ACHN (cell line): ENCODE measurements at places on chromosomes 6 and 20.

DNA sequence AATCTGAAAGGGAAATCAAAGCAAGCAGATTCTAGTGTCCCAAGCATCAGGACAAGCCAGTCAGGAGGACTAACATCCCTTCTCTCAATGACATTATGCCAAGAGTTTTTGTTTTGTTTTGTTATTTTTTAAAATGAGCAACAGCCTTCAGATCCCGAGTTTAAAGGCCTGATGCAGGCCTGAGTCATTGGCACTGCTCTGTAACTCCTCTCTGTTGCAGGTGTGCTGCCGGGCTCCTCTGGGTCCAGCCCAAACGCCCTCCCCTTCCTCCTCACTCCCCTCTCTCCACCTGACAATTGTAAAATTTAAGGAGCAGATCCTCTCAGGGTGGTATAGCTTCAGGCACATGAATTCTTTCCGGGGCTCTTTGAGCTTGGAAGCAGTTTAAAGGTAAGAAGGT, 502.0 kb downstream of the BMP2 start:
- no peak for DNase-seq

- DNase-seq = peak; percentile 16
Observed at GRCh38 chr6:37048851-37049757, 43.6 kb downstream of the FGD2 start.

DNA sequence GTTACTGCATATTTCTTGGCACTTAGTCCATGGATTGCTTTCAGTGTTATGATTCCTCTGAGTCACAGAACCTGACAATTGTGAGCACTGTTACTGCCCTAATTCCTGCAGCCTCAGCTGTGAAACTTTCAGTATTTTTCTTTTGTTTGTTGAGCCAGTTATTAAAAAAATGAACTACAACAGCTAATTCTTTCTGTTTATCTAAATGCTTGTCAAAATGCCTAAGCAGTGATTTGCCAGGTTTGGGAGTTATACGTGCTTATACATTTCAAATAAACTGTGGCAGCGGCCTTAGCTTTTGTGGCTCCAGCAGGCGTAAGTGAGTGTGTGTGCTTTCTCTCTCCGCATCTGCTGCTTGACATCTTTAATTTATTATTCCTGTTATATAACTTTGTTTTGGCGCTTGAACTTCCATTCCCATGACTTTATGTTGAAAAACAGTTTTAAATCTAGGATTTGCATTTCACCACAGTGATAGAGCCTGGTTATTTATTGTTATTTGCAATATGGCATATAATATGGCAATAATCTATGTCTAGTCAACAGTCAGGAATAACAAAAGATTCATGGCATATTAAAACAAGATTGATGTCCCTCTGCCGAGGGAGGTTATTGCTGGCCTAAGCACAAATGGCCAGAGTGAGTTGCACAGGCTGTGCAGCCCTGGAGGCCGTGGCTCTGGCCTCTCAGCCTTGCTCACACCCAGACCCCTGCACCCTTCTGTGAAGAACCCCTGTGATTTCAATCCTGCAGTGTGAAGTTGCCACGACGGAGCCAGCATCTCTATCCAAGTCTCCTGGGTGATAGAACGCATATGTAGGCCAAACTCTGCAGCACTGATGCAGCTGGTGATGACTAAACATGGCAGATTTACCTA, 303.4 kb downstream of the THBS2 start:
- DNase-seq = no peak

GRCh38 chr6:25181350-25181724, 97.8 kb upstream of the CARMIL1 start:
- no peak for DNase-seq

GRCh38 chr6:139515511-139515910, 141.1 kb upstream of the CITED2 start:
- DNase-seq = no peak

DNA sequence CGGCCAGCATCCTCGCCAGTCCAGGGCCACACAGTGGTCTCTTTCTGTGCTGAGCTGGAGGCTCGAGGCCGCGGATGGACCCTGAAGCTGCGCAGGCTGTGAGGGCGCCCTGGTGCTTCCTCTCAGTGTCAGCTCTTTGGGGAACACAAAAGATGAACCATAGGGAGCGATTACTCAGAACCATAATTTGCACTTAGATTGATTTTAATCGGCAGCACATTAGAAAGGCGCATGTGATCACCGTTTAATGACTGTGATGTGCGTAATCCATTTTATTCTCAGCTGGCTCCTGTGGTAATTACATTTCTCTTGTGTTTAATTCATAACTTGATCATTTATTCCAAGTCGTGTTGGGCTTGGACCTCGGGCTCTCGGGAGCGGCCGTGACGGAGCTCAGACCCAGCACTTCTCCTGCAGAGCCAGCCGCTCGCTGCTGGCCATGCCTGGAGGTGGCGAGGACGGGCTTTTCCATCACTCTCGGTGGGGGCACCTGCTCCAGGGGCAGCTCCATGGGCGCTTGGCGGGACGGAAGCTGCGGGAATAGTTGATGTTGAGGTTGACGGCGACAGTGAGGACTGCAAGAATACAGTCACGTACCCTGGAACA, 25.6 kb upstream of the NTSR1 start:
- no peak for DNase-seq

GRCh38 chr20:38092915-38093314, 59.4 kb downstream of the RPRD1B start:
- no peak for DNase-seq

DNA sequence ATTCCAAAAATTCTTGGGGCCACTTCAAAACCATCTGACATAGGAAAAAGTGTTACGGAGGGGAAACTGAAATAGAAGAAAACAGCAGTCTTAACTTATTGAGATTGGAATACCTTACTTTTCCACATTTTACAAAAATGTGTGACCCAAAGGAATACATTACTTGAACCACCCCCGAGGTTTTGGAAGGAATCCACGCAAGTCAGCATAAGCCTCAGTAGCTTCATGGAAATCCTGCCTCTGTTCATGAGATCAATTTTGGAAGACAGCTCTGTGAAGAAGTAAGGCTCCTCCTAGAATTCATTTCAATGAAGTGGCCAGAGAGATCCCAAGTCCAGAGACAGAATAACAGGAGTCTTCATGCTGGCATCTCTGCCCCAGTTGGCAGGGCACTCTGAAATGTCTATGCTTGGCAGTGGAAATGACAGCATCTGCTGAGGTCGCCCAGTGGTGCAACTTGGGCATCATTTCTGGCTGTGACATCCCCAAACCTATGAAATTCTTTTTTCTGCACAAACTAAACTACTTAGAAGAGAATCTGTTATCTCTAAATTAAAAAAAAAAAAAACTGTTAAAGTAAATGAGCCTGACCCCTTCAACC, 132.5 kb downstream of the EPM2A start:
- no peak for DNase-seq
